ENCODE measurements at places on chromosomes 11 and 22.

DNA sequence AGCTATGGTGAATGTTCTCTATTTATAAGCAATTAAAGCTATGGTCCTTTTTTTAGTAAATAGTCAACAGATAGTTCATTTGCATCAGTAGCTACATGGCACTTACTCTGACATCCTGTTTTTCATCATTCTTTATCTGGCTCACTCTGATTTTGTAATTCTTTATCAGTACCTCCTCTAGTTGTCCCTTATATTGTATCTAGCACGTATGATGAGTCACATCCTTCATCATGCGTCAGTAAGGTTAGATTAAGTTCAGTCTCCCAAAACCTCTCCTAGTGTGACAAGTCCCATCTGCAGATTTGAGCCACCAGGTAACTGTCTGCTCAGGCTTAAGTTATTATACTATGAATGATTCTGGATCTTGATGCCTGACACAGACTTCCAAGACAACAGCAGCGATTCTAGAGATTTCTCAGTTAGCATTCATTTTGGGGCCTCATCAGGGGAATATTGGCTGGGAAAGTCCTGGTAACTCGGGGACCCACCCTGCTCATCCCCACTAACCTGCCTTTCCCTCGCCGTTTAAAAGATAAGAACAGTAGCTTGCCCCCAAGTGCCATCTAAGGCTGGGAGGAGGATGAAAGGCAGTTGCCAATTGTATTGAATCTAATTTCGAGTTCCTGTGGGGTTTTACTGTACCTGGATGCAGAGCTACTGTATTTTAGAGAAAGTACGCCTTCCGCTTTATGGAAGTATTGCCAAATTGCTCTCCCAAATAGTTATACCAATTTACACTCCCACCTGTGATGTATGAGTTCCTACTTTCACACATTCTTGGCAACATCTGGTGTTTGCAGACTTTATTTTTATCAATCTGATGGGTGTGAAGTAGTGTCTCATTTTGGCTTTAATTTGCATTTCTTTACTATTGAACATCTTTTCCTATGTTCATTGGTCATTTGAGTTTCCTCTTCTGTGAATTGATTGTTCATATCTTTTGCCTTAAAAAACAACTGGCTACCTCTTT lies 55.9 kb downstream of the ZC3H12C start:
- DNase-seq = peak; percentile 85

- DNase-seq = no peak
Measured at GRCh38 chr22:37848587-37849088, 581 bp upstream of the EIF3L start.

- DNase-seq = no peak
Measured at GRCh38 chr22:29088809-29089208, 16.0 kb downstream of the KREMEN1 start.

GRCh38 chr11:76690736-76691135 lies 20.2 kb upstream of the LRRC32 start:
- no peak for DNase-seq

DNA sequence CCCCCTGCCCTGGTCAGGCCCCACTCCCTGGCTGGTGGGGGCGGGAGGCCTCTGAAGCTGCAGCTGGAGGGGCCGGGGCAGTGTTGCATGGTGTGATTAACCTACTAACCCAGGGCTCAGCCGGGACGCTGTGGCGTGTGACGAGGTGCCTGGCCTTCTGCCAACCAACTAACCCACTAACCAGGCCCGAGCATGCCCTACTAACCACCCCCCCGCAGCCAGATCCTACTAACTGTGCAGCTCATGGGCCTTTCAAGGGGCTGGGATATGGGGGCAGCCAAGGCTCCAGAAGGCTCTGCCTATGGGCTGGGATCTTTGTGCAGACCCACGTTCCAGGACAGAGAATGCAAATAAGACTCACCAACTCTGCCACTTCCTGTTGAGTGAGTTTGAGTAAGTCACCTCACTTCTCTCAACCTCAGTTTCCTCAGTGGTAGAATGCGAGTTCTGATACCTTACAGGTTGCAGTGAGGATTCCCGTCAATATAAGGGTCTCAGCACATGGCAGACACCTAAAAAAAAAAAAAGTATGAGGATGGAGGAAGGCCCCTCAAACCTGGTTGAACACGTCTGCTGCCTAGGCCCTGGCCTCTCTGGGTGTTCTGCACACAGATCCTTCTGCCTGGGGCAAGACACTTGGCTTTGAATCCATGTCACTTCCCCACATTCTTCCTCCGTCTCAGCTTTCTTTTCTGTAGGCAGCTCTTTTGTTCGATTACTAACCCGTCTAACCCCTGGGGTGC lies 14.1 kb downstream of the MIAT start:
- DNase-seq = no peak

- DNase-seq = no peak
Measured at GRCh38 chr11:116837231-116838091, at the start of gene APOA1. APOA1 (minus strand) TSS chr11:116837622; CDS start chr11:116837387, 235 bp downstream.

GRCh38 chr11:8728563-8728962 lies 46.0 kb downstream of the RPL27A start:
- DNase-seq = no peak

GRCh38 chr11:88508418-88508758 lies 170.9 kb upstream of the CTSC start:
- DNase-seq = no peak

- DNase-seq = no peak
Measured at GRCh38 chr11:118610773-118611432, 3.5 kb downstream of the PHLDB1 start.

GRCh38 chr11:119585043-119585781 lies 143.8 kb downstream of the NECTIN1 start:
- DNase-seq = no peak

DNA sequence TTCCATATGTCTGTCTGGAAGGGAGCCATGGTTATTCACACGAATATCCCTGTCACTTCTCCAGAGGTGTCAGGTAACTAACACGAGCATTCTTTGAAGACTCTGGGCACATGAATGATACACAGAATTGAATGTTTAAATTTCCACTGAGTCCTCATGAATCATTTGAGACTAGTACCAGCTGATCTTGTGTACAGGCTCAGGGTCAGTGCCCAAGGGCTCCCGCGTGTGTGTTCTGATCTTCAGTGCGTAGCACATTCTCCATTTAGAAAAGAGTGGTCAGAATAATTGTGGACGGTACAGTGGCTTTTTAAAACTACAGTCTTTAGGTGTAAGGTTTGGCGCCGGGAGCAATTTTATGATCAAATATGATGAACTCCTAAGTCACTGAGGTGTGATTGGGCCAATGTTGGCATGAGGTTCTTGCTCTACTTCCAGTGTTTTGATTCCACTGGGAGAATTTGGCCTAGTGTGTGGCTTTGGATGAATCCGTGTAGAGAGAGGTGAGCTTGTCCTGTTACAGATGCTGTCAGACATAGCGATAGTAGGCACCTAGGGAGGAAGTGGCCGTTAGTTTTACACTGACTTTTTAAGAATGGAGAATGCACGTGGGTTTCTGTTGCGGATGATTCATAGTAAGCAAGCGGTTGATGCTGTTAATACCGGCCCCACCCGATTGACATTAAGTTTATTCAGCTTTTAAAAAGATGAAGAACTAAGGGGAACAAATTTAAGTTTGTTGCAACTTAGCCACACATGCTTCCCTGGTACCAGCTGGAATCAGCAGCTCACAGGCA lies 22.2 kb downstream of the NUP50 start:
- DNase-seq = no peak

- DNase-seq = no peak
Measured at GRCh38 chr22:45680932-45681700, 9.5 kb downstream of the ATXN10 start.

- DNase-seq = no peak
Measured at GRCh38 chr11:66366844-66367477, 4.6 kb downstream of the SLC29A2 start.

DNA sequence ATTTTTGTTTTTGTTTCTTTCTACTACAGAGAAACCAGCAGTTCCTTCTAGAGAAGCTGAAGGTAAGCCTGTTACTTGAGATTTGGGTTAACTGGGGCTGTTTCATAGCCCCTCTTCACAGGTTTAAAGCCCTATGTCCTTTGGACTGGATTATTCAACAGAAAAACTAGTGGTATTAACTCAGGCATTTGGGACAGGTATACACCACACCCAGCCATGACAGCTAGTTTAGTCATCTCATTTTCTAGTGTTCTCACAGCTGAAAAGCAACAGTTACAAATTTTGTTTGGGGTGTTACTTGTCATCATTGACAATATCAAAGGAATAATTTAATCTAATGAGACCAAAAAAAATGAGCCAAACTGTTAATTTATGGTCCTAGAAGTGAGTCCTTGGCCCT lies 14.0 kb downstream of the LAYN start:
- no peak for DNase-seq

GRCh38 chr22:24410110-24410856 lies 17.1 kb upstream of the ADORA2A start:
- no peak for DNase-seq

DNA sequence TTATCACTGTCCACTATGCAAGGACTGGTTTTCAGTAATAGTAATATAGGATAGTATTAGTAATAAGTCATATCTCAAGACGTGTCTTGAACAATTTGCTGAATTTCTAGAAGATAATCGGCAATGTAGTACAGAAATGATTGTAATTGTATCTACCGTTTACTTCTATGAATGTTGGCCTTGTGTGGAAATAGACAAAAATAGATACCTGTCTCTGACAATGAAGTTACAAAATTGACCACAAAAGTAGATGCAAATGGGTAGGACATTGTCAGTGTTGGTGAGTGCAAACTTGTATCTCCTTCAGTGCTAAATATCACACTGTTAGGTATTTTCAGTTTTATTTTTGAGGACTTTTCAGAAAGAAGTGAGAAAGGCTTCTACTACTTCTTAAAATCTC lies 43.1 kb downstream of the SVIP start:
- no peak for DNase-seq

- DNase-seq = no peak
Measured at GRCh38 chr11:105027678-105028077, 4.7 kb upstream of the CASP5 start.

- DNase-seq = no peak
Measured at GRCh38 chr22:25110596-25110845, 89.1 kb upstream of the CRYBB3 start.

- no peak for DNase-seq
Measured at GRCh38 chr22:24070553-24070952, 59.4 kb downstream of the CABIN1 start.

- DNase-seq = no peak
Measured at GRCh38 chr11:66247295-66247694, 21.1 kb upstream of the RAB1B start.

- DNase-seq = no peak
Measured at GRCh38 chr11:65316227-65317024, 1.8 kb downstream of the CDC42EP2 start.

- no peak for DNase-seq
Measured at GRCh38 chr11:2577991-2578928, 121.5 kb downstream of the KCNQ1OT1 start.

DNA sequence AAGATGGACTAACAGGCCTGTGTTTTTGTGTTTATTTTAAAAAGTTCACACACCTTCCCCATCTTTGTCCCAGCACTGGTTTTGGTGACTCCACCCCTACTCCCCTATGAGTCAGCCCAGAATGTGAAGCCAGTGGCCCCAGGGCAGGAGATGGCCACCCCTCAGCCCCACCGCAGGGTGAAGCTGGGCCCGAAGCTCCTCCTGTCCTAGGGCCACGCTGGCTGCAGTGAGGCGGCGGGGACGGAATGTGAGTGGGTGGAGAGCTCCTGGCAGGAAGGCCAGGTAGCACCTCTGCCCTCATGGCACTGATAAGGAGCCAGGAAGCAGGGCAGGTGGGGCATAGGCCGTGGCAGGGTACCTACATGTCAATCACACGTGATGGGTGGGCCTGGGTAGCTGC lies 39.9 kb downstream of the SGSM3 start:
- DNase-seq = no peak

DNA sequence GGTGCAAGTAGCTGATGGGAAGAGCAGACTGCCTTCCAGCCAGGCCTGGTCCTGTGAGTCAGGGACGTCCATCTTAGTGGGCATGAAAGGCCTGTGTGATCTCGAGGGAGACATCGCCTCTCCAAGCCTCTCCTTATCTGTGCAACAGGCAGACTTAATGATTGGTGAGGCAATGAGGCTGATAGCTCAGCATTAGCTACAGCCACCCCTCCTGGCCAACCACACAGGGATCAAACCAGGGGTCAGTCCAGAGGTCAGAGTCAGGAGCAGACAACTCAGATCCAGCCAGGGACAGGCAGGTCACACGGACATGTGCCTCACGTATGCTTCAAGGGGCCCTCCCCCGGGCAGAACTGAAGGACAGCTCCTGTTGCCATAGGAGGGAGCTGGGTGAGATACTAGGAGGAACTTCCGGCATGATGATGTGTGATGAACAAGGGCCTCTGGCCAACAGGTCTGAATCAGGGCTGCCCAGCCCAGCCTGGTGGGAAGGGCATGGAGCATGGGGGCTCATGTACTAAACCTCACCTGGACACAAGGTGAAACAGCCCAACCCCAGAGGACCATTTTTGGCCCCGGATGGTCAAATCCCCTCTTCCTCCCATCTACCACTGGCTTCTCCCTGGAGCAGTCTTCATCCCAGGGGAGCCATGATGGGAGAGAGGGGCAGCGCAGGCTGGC lies 2.8 kb upstream of the APOC3 start:
- no peak for DNase-seq
